SK-N-SH (cell line): ENCODE measurements at places on chromosomes 7 and 10. TPM values are rescaled to one million over a fixed set of nuclear protein-coding genes. Genes with fewer than 3 reads are reported as not detected.

Gene NUTM2D
- 1.5 and 1.7 TPM in 2 replicates for polyA plus RNA-seq

Gene FOXP2
- not detected in 2 replicates for polyA plus RNA-seq

Gene PRKCQ
- polyA plus RNA-seq: 0.18 and 0.23 TPM in 2 replicates

DNA sequence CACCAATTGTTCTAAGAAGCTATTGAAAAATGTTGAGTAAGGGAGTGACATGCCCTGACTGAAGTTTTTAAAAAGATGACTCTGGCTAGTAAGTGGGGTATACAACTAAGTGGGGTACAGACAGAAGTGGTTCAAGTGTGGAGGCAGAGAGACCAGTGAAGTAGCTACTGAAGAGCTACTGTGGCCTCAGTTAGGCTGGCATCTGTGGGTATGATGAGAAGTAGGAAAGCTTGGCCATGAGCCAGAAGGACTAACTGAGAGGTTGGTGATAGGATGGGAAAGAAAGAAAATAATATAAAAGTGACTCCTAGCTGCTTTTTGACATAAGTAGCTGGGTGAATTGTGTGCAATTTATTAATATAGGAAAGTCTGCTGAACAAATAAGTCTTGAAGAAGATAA lies 176.6 kb downstream of the SEMA3D start:
- DNase-seq: no peak

GRCh38 chr10:131848296-131848695 lies 52.5 kb upstream of the PPP2R2D start:
- no peak for DNase-seq

- peak; percentile 13 for DNase-seq
These were observed 91.6 kb downstream of the DNMBP start for GRCh38 chr10:99917963-99918825.

DNA sequence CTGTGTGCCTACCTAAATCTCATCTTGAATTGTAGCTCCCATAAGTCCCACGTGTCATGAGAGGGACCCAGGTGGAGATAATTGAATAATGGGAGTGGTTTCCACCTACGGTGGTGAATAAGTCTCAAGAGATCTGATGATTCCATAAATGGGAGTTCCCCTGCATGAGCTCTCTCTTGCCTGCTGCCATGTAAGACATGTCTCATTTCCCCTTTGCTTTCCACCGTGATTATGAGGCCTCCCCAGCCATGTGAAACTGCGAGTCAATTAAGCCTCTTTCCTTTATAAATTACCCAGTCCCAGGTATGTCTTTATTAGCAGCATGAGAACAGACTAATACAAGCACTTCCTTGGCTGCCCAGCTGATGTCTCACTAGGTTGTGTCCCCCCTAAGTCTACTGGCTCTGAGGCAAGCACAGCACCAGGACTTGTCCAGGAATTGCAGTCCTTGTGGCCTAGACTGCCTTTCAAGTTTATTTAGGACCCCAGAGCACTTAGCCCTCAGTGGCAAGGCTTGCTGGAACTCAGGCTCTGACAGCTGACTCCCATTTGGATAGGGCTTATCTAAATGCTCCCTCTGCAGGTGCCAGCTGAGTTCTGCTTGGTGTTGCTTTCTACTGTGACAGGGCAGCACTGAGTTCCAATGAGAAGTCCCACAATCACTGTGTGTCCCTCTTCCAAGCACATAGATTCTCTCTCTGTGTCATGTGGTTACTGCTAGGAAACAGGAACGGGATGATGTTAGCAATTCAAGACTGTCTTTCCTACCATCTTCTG lies 59.0 kb upstream of the TAS2R16 start:
- no peak for DNase-seq
